ENCODE measurements at places on chromosomes 13 and 19.

DNA sequence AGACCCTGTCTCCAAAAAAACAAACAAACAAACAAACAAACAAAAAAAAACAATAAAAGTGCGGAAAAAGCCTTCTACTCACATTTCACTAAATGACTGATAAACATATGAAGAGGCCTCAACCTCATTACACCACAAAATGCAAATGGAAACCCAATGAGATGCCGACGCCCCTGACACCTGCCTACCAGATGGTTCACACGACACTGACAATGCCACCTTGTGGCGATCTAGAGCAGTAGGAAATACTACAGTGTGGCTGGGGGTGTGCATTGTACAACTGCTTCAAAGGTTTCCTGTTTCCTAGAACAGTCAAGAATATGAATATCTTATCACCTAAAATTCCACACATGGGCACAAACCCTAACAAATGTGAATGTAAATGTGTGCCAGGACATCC, 14.0 kb downstream of the SCGB2B2 start:
- no peak for DNase-seq

GRCh38 chr13:106566641-106567473, 1.1 kb downstream of the ARGLU1 start:
- peak; percentile 76 for DNase-seq

DNA sequence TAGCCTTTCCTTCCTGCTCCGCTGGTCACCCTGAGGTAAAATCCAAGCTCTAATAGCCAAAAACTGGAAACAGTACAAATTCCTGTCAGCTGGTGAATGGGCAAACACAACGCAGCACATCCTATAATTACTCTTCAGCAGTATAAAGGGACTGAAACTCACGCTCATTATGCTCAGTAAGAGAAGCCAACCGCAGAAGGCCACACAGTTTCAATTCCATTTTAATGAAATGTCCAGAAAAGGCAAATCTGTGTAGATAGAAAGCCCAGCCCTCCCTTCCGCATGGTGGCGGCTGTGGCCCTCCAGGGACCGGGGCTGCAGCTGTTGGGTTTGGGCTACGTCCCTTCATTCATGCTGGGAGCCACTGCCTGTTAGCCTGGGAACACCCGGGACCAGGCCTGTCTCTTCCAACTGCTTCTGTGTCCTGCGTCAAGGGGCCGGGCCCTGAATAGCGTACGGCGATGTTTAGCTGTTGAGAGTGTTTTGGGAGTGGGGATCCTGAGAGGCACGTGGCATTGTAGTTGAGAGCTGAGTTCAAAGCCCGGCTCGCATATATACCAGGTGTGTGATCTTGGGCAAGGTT, 23.5 kb downstream of the NKPD1 start:
- DNase-seq, result no peak

DNA sequence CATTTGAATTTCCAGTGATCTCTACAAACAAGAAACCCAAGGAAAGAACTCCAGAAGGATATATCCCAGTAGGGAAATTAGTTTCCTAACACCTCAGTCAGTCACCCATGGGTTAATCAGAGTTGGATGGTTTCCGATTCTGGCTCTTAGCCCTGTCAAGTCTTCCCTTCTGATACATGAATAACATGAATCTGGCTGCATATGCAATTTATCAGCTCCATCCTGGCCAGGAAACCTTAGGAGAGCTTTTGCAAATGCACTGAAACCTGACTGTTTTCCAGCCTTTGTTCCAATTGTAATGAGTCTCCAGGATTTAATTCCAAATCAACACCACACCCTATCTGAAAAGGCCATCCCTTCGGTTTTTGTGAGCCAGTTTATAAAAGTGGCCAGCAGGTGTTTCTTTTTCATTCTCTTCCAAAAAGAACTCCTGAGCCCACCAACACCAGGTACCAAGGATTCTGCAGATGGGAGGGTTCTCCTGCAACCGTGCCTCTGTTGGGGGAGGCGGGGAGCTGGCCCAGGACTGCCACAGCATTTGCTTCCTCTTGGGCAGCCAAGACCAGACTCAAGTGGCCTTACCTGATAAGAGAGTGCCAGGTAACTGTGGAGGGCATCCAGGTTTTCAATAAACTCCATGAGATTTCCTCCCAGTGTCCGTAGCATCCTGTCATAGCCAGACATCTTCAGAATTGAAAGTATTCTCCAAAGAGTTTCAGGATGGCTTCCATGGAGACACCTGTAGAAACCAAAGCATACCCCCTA, 77.5 kb downstream of the C13orf42 start:
- DNase-seq, result no peak

All from SJSA1 (cell line).